ENCODE measurements at places on chromosomes 2 and 18. TPM values are rescaled to one million over a fixed set of nuclear protein-coding genes. Genes with fewer than 3 reads are reported as not detected.

DNA sequence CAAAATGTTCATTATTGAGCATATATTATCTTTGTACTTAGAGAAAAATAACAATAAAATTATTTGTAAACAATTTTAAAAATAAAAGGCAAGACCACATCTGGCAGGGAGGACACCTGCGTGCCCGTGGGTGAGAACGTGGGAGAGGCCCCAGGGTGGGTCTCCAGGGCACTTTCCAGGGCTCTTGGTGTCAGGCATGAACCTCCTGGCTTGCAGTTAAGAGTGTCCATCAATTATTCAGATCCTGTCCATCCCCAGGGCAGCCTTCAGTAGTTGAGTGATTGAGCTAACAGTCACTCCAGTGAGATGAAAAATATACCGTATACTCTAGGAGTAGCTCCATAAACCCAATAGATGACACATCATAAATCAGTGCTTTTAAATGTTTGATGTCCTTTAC, 49.7 kb downstream of the TPO start:
- DNase-seq = no peak

- no peak for DNase-seq
Measured at GRCh38 chr18:74768096-74768495, 170.4 kb downstream of the ZNF407 start.

DNA sequence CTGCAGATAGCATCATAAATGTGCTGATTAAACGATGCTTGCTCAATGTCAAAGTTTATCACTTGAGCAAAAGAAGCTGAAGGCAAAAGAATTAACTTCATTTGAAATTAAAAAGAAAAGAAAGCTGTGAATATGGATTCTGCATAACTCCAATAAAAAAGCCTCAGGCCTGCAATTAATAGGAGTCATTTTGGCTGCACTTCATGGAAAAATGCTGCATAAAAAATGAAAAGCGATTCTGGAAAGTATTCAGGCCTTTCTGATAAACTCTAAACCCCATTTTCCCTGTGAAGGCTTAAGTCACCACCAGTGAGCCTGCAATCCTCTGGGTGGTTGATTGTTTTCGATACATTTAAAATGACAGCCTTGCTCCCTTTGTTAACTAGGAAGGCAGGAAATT, 1793.4 kb downstream of the SUCLG1 start:
- DNase-seq = no peak

- DNase-seq = no peak
Measured at GRCh38 chr2:47076586-47077441, 78.3 kb downstream of the STPG4 start.

Gene C2orf78
- not detected for polyA plus RNA-seq

Gene ERFE
- polyA plus RNA-seq = 5.7 TPM

Gene KCNK3
- not detected for polyA plus RNA-seq
